RPMI8226 (cell line): ENCODE measurements at places on chromosomes 7 and 10.

DNA sequence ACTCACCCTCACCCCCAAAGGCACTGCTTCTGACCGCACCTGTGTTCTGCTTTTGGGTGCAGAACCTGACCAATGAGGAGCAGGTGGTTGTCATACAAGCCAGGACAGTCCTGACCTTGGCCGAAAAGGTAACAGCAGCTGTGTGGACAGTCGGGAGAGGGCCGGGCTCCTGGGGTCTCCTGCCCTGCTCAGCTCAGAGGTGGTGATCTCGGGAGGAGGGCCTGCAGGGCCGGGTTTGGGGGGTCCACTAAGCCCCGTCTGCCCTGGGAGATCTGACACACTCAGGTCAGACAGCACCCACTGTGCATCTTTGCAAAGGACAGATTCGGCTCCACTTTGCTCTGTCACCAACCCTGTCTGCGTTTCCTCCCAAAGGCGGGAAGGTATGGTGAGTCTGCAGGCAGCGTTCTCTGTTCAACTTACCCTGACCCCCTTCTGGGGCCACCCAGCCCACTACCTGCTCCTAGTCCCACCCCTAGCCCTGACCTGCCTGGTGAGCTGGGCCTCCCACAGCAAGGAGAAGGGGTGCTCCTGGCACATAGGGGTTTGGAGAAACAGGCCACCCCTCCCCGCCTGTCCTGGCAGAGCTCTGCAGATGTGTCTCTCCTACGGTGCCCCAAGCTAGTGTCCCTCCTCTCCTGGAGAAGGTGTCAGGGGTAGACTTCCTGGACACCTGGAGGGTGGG is 33.7 kb upstream of the DPYSL4 start:
- no peak for DNase-seq

DNA sequence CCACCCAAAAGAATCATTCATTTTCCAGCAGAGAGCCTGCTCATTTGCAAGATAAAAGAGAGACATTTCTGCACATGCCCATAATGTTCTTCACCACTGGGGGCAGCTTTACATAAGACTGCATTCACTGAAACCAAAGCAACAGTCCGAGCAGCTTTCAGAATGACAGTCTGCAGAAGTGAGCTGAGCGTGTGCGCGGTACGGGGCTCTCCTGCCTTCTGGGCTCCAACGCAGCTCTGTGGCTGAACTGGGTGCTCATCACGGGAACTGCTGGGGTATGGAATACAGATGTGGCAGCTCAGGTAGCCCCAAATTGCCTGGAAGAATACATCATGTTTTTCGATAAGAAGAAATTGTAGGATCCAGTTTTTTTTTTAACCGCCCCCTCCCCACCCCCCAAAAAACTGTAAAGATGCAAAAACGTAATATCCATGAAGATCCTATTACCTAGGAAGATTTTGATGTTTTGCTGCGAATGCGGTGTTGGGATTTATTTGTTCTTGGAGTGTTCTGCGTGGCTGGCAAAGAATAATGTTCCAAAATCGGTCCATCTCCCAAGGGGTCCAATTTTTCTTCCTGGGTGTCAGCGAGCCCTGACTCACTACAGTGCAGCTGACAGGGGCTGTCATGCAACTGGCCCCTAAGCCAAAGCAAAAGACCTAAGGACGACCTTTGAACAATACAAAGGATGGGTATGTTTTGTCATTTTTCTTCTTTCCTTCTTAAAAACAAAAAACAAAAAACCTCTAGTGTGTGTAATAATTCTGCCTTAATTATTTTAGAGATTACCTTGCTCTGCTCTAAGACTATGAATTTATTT is at the start of gene LRRTM3:
Gene LRRTM3, plus strand, starts transcription at position 141 of the 820 bp plus-strand sequence.
- peak; percentile 81 for DNase-seq

DNA sequence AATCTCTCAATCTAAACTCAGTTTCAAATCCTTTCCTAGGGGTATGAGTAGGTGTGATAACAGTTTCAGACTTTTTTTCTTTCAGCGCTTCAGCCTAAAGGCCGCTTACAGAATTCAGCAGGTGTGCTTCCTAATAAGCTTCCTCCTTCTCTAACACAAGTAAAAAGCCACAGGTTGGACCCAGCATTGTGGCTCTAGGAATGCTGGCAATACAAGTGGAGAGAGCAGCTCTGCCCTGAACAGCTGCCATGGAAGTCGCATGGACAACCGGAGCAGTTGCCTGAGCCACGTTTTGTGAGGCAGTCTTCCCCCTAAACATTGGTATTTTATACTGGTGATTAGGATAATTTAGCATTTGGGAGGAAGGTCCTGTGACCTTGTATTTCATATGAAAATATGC is 83.5 kb downstream of the ST7 start:
- no peak for DNase-seq

GRCh38 chr10:63767138-63767801 is 246.1 kb downstream of the REEP3 start:
- DNase-seq: no peak

DNA sequence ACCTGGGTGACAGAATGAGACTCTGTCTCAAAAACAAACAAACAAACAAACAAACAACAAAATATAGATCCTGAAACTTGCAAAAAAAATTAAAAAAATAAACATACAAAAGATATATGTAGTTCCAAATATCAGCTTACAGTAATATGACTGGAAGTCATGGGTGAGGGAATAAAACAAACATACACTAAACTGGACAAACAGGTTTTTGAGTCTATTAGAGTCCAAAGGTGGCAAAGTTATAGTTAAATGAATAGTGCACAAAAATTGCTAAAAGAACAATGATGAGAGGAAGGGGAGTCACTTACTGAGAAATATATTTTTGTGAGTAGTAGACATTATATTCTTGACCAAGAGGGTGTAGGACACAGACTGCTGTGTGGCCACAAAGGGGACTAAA is 16.7 kb upstream of the RSBN1L start:
- no peak for DNase-seq

DNA sequence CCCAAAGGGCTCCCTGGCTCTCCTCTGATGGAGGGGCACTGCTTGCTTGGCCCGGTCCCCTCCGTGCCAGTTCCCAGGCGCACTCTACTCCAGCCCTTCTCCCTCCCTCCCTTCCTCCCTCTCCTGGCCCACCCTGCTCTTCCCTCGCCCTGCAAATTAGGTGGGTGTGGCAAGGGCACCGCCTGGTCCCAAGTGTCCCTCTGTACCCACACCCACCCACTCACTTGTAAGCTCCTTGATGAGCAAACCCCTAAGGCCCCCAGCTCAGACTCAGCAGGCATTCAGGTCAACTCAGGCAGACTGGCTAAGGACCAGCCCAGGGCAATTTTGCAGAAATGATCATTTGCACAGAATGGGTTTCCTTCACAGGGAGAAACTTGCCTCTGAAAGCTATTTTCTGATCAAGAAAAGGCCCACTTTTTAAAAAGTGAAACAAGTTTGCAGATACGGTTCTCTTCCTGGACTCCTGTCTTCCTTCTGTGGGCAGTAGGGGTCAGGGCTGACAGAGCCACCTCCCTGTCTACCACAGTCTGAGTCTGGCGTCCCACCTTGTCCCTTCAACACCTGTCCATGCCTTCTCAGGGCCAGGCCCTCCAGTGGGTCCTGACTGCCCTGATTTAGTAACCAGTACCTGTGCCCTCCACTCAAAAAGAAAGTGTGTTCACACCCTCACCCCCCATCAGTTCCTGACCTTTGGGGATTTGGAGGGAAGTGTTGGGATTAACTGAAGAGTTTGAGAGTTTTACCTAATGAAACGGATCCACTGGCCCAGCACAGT is 28.3 kb downstream of the C10orf71 start:
- no peak for DNase-seq

DNA sequence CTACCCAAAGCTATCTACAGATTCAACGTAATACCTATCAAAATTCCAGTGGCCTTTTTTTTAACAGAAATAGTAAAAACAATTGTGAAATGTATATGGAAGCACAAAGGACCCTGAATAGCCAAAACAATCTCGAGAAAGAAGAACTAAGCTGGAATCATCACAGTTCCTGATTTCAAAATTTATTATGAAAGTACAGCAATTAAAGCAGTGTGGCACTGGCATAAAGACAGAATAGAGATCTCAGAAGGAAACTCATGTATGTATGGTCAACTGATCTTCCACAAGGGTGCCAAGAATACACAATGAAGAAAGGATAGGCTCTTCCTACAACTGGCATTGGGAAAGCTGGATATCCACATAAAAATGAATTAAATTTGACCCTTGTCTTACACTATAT is 23.2 kb downstream of the PNLIPRP3 start:
- DNase-seq: no peak

DNA sequence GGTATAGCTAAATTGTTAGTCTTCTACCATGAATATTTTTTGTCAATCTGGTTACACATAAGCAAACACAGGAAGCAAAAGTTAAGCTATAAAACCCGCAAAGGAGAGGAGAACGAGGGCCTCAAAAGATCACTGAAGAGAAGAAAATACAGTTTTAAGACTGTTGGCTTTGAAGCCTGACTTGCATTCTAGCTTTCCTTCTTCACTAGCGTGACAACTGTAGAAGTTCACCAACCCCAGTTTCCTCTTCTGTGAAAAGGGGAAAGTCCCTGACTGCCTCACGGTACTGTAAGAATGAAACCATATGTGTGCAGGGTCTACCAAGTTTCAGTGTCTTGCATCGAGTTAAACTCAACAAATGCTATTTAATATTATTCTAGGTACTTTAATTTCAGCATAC is 7.5 kb upstream of the LRRN3 start:
- peak; percentile 25 for DNase-seq

- DNase-seq: no peak
Observed at GRCh38 chr7:6658618-6659345, 21.7 kb downstream of the ZNF316 start.

GRCh38 chr10:19505320-19506312 is 310.6 kb upstream of the PLXDC2 start:
- no peak for DNase-seq

- no peak for DNase-seq
Observed at GRCh38 chr10:29214551-29214950, 74.3 kb upstream of the LYZL1 start.

GRCh38 chr7:33276325-33276724 is 147.0 kb downstream of the BBS9 start:
- DNase-seq: peak; percentile 6

DNA sequence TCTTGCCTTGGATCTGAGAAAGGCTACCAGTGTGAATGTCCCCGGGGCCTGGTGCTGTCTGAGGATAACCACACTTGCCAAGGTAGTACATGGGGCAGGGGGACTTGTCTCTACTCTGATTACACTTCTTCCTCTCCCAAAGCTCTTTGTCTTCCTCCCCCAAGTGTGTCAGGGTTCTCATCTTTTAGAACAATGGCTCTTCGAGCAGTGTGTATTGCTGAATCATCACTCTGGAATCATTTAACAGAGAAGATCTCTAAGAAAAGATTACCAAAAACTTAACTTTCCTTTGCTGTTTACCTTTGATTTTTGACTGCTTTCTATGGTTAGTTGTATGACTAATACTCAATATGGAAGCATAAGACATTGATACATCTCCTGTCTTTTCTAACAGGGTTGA is 18.2 kb downstream of the OIT3 start:
- no peak for DNase-seq

GRCh38 chr10:13769946-13770345 is 183.2 kb downstream of the PRPF18 start:
- no peak for DNase-seq

DNA sequence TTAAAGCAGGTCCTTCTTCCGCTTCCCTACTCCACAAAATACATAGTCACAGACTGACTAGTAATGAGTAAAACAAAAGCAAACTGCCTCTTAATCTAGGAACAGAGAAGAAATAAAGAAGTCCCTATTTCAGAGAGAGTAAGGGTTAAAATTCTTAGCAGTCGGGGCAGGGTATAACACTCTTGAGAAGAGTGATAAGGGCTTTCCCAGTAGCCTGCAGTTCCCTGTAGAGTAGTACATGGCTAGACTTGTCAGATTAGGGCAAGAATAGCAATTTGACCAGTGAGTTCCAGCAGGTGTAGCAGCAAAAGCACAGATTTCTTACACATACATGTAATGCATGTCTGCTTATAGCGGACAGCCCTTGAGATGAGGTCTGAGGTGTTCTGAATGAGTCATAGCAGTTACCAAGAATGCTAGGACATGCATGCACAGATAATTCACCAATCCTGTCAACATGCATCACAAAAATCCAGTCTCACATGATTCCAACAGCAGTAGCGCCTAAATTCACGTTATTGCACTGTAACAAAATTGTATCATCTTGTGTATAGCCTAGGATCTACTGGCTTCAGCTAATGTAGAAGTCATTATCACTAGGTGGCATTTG is 40.7 kb downstream of the BTRC start:
- DNase-seq: no peak

GRCh38 chr7:50629238-50629901 is 64.2 kb upstream of the DDC start:
- DNase-seq: no peak

DNA sequence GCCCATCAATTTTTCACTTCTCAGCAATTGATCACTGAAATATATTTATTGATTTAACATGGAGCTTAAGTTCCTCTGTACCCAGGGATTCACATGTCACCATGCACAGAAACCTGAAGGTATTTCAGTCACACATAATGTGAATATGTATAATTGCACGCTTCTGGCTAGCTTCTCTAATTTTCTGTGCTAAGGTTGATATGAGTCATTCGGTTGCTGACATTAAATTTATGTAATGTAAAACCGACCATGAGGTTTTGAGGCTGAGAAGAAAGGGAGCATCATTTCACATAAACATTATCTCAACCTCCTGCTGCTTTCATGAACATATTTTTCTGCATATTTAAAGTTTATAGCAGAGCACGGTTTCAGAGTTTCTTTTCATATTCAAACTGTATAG is 381.0 kb upstream of the TPK1 start:
- DNase-seq: no peak
